ENCODE measurements at places on chromosomes 3 and 15.

DNA sequence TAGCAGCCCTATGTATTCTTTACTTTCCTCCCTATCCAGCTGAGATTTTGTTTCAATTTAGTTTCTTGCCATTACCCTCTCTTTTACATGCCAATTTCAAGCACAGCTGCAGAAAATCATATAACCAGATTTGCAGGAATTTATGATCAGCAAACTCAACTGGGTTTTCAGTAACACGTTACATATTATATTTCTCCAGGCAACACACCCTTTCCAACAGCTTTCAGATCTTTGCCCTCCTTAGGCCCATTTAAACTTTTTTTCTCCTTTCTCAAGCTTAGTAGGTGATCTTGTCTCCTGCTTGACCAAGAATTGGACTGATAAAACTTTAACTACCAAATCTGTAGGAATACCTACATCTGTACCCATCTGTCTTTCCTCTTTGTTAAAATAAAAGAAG, 23.6 kb downstream of the GOLM2 start:
- DNase-seq, result no peak

DNA sequence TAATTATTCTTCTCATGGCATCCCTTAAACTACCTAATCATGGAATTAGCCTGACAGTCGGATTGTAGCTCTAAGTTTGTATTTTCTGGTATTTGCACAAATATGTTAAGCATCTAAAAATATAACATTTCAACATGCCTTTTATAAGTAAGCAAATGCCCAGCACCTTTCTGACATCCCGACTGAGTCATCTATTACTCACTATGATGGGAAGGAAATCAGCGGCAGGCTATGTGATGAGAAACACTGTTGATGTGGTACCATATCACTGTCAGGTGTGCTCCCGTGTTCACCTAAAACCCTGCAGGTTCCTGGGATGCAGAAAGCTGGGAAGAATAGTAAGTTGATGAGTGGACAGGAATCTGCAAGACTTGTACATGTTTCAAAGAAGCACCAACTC, 367.8 kb upstream of the IL12A start:
- peak; percentile 60 for DNase-seq

- no peak for DNase-seq
Observed at GRCh38 chr3:15578289-15578867, 23.0 kb downstream of the HACL1 start.

- DNase-seq, result no peak
Observed at GRCh38 chr15:80250614-80251427, 1.2 kb downstream of the CTXND1 start.

DNA sequence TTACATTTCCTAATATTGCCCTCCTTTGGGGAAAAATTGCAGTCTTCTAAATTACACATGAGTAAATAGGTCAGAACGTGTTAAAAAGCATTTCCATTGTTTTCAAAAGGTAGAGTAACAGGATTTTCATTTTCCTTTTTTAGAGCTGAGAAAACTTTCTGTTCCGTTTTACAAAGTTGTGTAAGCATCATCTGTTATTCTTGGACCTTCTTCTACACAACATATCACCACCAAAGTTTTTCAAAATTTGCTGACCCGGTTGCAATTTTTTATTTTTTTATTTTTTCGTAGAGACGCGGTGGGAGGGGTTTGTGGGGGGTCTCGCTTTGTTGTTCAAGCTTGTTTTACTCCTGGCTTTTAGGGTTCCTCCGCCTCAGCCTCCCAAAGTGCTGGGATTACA, 1.1 kb downstream of the CCDC39 start:
- DNase-seq, result no peak

DNA sequence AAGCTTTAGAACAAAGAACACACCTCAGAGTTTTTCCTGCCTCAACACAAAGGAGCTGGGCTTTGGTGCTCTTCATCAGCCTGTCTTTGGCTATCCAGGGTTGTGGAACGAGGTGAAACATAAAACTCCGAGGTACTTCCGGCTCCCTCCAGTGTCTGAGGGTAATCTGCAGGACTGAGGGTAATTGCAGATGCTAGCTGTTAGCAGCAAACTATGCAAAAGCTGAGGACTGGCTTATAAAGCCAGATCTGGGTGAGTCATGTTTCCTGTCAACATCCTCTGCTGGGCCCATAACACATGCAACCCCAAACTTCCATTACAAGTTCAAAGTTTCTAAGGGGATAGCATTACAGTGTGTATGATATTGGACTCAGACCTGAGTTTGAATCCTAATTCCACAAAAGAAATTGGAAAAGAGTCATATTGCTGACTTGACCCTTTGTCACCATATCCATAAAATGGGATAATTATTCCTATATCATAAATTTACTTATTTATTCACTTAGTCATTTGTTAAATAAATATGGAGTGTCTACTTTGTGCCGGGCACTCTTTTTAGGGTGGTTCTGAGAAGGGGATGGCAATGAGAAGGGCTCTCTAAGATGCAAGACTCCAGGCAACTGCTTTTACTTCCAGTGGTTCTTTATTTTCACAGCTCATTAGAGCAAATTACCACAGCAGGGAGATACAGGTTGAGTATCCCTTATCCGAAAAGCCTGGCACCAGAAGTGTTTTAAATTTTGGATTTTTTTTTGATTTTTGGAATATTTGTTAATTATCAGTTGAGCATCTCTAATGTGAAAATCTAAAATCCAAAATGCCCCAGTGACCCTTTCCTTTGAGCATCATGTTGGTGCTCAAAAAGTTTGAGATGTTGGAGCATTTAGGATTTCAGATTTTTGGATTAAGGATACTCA, 9.5 kb upstream of the TRIM69 start:
- peak; percentile 89 for DNase-seq

DNA sequence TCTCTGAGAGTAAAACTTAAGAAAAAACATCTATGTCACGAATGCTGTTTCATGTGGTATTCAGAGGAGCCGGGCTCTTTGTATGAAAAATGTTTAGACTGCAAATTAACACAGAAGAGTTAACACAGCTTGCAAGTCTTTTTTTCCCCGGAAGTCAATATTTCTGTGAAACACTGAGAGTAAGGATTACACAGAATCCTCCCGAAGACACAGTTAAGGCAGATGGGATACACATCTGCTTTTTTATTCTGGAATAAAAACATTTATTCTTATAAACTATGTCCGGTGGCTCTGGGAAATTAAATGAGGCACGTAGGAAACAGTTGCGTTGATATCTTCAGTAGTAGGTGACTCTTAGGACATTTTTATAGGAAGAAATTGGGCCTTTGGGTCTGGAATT, 180.6 kb downstream of the PTPRG start:
- no peak for DNase-seq

- DNase-seq, result peak; percentile 15
Observed at GRCh38 chr3:54663501-54664011, 264.3 kb downstream of the LRTM1 start.

DNA sequence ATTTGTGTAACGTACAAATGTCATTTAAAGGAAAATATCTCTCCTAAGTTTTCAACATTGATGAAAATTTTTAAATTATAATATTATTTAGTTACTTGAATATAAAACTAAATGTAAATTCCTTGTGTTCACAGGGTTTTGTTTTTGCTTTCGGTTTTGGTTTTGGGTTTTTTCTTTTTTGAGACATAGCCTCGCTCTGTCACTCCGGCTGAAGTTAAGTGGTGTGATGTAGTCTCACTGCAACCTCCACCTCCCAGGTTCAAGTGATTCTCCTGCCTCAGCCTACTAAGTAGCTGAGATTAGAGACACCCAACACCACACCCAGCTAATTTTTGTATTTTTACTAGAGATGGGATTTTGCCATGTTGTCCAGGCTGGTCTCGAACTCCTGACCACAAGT, 79.3 kb upstream of the TCF12 start:
- no peak for DNase-seq

GRCh38 chr3:176037636-176038035, 1159.6 kb downstream of the TBL1XR1 start:
- DNase-seq, result no peak

- peak; percentile 37 for DNase-seq
Observed at GRCh38 chr3:63876260-63876659, 12.6 kb downstream of the ATXN7 start.

GRCh38 chr3:104646196-104646595, 720.5 kb upstream of the ALCAM start:
- DNase-seq, result no peak

DNA sequence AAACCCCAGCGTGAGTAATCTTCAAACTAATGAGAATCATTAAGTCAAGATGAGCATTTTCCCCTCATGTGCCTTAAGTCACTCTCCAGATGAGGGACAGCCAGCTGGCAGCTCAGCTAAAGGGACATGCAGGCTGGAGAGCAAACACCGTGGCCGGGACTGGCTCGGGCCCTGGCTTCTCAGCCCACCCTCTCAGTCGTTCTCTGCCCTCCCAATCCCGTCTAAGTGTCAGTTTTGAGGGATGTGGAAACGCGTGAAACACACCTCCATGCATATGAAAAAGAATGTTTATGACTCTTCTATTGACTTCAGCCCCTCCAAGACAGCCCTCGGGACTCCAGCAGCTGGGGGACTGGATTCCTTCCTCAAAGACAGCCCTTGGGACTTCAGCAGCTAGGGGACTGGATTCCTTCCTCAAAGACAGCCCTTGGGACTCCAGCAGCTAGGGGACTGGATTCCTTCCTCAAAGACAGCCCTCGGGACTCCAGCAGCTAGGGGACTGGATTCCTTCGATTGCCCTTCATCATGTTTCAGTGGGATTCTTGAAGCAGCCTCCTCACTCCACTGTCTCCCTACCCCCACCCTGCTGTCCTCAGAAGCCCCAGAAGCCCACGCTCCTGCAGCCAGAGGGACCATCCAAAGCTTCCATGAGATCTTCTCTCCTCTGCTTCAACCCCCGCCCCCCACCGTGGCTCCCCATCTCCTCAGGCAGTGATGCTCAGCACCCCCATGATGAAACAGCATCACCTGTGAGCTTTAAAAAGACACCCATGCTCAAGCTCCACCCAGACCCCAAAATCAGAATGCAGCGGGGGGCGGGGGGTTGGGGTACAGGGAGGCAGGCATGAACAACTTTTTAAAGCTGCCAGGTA, 228.9 kb downstream of the XXYLT1 start:
- DNase-seq, result no peak

- DNase-seq, result peak; percentile 28
Observed at GRCh38 chr3:178036451-178037144, 499.6 kb upstream of the KCNMB2 start.

- peak; percentile 71 for DNase-seq
Observed at GRCh38 chr15:39756806-39757522, 25.7 kb downstream of the FSIP1 start.

DNA sequence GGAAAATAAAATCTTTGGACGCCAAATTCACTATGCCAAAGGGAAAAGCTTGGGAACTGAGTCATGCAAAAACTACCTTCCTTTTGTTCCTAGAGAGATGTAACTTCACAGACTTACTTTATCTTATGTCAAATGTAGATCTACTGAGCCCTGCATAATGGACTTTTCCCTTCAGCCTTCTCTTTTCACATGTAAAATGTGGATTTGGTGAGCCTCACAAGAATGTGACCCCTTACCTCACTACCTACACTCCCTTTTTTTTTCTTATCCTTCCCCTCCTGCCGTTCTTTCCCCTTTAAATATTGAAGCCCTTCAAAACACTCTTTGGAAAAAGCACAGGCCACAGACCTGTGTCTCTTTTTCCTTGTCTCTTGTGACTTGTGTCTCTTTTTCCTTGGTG, 14.0 kb upstream of the PCCB start:
- no peak for DNase-seq

DNA sequence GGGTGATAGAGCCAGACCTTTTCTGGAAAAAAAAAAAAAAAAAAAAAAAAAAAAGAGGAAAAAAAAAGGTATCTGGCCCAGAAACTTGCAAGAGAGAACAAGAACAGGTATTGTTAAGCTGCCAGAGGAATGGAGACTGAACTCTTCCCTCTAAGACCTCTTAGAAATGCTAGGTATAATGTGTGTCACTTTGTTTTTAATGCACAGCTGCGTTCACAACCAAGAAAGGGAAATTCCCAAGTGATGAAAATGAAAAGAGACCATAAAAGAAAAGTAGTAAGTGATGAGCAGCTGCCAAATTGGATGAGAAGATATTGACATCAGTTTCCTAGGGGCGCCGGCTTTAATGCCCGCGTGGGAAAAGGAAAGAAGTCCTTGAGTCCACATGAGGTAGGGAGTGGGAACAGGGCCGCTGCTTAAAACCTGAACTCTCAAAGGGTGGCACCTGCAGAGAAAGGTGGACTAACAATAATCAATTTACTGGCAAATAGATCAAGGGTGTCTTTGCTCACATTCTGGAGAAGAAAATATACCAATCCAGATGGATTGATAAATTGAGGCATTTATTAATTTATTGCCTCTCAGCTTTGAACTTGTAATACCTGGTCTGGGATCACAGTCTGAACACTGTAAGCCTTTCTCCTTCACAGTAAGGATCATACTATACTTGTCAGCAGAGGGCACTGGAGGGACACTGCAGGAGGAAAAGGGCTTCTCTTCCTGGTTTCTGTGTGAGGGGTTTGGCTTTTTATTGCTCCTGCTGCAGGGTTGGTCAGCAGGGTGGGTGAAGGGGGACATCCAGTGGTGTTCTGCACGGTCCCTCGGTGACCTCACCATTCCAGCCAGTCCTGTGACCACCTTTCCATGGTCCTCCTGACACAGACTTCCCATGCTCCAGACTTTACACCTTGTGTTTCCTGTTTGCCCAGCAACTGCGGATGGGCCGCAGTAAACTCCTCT, 131.6 kb downstream of the AQP9 start:
- peak; percentile 34 for DNase-seq

DNA sequence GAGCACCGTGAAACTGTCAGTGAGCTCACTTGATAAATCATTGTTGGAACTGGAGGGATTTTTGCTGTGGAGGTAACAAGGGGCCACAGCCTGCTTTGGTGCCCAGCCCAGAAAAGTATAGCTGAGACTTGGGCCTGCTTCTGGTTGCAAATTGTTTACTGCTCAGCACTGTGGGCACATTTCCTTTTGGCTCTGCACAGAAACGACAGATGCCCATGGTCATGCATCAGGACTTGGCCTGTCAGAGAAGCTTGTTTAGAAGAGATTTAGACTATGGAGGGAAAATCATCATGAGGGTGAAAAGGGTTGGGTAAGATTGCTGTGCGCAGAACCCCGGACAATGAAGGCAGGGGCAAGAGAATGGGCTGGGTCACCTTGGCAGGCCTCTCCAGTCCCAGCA, 286.1 kb upstream of the CTNNB1 start:
- DNase-seq, result no peak

- peak; percentile 10 for DNase-seq
Observed at GRCh38 chr3:120129718-120130513, 35.7 kb upstream of the GSK3B start.

DNA sequence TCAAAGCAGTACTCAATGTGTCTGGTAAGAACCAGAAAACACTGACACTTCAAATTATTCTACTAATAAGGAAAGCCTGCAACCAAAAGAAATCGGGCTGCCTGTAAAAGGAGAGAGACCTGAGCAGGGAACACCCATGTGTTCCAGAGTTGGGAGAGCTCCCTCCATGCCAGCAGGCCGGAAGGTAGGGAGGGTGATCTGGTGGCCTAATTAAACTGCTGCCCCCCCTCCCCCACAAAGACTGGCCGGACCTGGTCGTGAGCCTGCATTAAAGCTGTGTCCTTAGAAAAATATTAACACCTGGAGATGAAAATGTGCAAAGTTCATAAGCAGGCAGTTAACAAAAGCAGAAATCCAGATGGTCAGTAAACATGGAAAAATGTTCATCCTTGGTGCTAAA, 170.6 kb upstream of the BHLHE40 start:
- DNase-seq, result no peak

GRCh38 chr3:15810702-15811101, 12.9 kb upstream of the ANKRD28 start:
- no peak for DNase-seq

GRCh38 chr3:51679318-51679717, 8.3 kb downstream of the TEX264 start:
- no peak for DNase-seq
